ENCODE measurements at places on chromosomes 16 and 17.
A peak's percentile ranks its signal among the peaks of the same experiment; 100 is the strongest.

DNA sequence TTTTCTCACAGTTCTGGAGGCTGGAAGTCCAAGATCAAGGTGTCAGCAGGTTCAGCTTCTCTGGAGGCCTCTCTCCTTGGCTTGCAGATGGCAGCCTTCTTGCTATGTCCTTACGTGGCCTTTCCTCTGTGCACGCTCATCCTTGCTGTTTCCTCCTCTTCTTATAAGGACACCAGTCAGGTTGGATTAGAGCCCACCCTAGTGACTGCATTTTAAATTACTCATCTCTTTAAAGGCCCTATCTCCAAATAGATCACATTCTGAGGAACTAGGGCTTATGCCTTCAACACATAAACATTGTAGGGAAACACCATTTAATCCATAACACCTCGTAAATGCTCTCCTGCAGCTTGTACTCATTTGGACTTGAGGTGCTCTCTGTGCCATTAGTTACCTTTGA, 36.3 kb downstream of the DHRS7C start:
- no peak for DNase-seq

- no peak for DNase-seq
These were observed 32.3 kb downstream of the GJC1 start for GRCh38 chr17:44797802-44798201.

- DNase-seq = no peak
These were observed 11.3 kb upstream of the TUBG2 start for GRCh38 chr17:42647778-42648177.

DNA sequence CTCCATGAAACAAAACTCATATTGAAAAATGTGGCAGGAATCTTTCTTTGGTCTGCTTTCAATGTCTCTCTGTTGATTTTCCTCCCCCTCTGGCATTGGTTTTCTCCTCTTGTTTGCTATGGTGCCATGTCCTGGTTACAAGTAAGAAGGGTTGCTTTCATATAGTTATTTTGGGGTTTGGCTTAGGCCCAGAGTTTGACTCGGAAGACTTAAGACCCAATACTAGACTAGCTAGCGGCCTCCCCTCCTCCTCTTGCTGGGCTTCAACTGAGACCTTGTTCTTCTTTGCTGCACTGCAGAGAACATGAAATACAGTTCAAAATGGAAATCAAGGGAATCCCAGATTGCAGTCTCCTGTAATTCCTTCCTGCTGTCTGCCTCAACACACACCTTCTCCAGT, 30.0 kb upstream of the CLEC18A start:
- DNase-seq = no peak

DNA sequence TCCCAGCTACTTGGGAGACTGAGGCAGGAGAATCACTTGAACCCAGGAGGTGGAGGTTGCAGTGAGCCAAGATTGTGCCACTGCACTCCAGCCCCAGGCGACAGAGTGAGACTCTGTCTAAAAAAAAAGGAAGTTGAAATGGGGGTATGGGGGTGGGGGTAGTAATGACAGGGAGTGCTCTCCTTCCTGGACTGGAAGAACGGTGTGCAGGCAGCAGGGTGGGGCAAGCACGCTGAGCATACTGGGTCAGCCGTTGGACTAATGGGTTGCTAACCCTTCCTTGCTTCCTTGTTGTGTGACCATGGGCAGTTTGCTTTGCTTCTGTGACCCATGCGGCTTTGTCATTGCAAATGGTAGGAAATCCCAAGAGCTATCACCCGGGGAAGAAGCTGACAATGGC, 16.5 kb downstream of the KATNIP start:
- DNase-seq = no peak

DNA sequence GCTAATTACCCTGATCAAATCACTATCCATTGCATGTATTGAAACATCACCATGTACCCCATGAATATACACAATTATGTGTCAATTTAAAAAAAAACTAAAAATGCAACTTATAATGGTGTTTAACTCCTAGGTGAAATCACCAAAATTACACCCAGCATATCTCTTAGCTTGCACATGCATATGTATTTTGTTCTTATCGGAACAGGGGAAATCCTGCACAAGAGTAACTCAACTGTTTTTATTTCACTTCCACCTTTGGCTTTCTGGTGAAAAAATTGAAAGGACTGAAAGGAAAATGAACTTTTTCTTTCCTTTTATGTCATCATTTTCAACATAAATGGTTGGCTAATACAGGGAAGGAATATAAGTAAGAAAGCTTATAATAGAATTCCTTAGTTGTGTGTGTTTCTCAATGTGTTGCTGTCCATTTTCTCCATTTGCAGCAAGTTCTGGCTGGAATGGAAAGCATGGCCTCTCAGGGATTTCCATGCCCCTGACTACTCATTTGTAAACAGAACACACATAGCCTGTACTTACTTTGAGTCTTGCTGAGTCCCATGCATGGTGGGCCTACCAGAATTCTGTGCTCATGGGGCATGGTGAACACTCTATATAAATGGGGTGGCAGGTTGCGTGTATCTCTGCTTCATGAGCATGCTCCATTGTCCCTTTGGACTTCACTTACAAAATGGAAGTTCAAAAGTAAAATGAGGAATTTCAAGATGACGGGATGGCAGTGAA, 462.0 kb downstream of the HS3ST3B1 start:
- no peak for DNase-seq

GRCh38 chr17:45745601-45746494, 38.3 kb upstream of the CRHR1 start:
- no peak for DNase-seq

DNA sequence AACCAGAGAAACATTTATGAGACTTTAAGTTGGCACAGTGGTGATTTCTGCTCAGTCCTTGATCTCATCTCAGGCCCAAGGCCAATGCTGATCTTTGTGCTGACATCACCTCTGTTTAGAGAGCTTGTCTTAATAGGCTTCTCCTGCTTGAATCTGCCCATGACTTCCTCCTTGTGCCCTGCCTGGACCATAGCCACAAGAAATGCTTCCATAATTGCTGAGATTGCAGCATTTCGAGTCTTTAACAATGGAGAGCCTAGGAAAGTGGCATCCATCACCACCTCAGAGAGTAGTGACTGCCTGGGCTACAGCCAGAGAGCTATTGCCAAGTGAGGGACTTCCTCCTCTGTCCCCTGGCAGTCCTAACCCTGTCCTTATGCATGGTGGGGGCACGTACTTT, 25.1 kb upstream of the MMP2 start:
- no peak for DNase-seq

DNA sequence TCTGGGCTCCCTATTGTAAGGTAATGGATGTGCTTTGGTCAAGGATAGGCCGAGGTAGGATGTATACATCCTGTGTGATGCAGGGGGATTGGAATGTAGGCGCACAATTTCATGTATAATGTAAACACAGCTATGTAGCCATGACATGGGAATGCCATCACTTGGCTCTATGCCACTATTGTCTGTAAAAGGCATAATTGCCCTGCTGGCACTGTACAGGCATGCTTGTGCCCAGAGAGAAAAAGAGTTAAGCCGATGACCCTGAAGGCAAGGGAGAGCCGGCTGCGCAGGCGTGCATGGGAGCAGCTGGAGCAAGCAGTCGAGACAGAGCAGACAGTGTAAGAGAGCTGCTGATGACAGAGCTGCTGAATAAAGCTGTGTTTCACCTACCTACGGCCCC, 212.5 kb upstream of the CPHXL start:
- no peak for DNase-seq

- DNase-seq = no peak
These were observed 14.8 kb upstream of the C17orf113 start for GRCh38 chr17:42065201-42065600.

DNA sequence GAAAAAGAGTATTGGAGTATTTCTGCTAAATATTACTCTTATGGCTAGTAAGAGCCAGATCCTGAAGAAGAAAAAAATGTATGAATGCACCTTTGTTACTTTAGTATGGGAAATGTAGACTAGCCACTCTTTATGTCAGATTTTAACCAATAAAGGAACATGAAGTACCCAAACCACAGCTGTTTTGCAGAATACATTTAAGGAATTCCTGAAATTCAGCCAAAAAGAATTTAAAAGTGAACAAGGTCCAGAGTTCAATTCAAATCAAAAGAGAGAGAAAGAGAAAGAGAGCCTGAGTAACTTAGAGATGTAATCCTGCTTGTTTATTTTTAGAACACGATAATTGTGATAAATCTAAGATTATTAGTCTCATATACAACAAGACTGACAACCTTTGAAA, 1.2 kb downstream of the KCNJ16 start:
- DNase-seq = no peak

DNA sequence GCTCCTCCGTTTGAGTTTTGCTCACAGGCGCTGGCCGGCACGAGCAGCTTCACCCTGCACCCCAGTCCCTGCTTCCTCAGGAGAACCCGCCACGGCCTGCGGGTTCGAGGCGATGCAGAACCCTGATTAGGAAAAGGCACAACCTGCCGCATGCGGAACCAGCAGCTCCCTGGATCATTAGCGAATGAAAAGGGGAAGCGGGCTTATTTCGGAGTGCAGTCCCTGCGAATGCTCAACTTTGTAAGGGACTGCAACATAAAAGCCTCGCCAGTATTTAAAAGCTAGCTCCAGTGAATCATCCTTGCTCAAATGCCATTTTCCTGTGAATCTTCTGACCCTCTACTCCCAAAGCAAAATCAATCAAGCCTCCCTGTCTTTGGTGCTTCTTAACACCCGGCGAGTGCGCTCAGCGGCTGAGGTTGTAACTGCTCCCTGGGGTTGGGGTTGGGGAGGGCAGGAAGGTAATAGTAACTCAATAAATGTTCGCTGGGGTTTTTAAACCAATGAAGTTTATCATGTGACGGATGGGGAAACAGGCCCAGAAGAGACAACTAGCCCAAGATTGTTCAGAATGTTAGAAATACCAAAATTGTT, 678 bp upstream of the AKAP10 start:
- peak; percentile 31 for DNase-seq

GRCh38 chr16:74842413-74842812, 67.8 kb upstream of the FA2H start:
- no peak for DNase-seq

- DNase-seq = no peak
These were observed 38.9 kb upstream of the CSNK2A2 start for GRCh38 chr16:58236831-58237230.

DNA sequence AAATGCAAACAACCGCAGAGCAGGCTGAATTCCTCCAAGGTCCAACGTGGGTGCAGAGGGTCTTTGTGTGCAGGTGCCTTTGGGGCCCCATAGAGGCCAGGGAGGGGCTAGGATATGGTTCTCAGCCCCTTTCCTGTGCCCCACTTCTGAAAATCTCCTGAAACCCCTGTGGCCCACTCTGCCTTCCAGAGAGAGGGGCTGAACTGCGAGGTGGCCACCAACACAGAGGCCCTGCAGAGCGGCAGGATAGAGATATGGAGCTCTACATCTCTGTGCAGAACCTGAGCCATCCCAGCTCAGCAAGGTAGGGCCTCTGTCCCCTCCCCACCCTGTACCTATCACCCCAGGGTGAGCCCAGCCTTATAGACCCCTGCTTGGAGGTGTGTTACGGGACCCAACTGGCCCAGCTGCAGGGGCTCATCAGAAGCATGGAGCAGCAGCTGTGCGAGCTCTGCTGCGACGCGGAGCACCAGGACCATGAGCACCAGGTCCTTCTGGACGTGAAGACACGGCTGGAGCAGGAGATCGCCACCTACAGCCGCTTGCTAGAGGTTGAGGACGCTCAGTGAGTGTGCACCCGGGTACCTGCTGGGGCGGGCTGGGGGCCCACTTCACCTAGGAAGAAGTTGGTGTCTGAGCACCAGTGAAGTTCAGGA, 5.5 kb downstream of the USP6 start:
- DNase-seq = no peak

All from C1 segment of cervical spinal cord (tissue), 14 donors.